Activated naive CD4-positive, alpha-beta T cell treated with anti-CD3 and anti-CD28 coated beads, Interleukin-2, amount 10 ng/mL, durations not matched to agents 5 hours and 36 hours (primary cell): ENCODE measurements at places on chromosomes 3 and 15. TPM values are rescaled to one million over a fixed set of nuclear protein-coding genes. Genes with fewer than 3 reads are reported as not detected.

The MCTP2 gene
- total RNA-seq, result 16.6 TPM

The RHOA gene
- 431 TPM for total RNA-seq

The GXYLT2 gene
- total RNA-seq, result not detected

The C3orf70 gene
- total RNA-seq, result 0.05 TPM

The CPNE9 gene
- total RNA-seq, result not detected

The ARHGEF26 gene
- 0.14 TPM for total RNA-seq

The MAGI1 gene
- 0.05 TPM for total RNA-seq

The HRH1 gene
- 0.13 TPM for total RNA-seq

The CD200R1L gene
- total RNA-seq, result not detected

The KNG1 gene
- total RNA-seq, result not detected

The LINGO1 gene
- total RNA-seq, result not detected

The KBTBD8 gene
- 9.3 TPM for total RNA-seq

The GBE1 gene
- total RNA-seq, result 35.4 TPM

The MORC1 gene
- not detected for total RNA-seq

The ERICH6 gene
- total RNA-seq, result 0.36 TPM

The SH3BP5 gene
- total RNA-seq, result 51.9 TPM
